Stimulated activated CD4-positive, alpha-beta T cell treated with anti-CD3 and anti-CD28 coated beads, Interleukin-15, amount 100 ng/mL, for 1 hour (primary cell): ENCODE measurements at places on chromosomes 3 and 15.

GRCh38 chr15:49989498-49989897 is 129.5 kb downstream of the ATP8B4 start:
- DNase-seq = no peak

GRCh38 chr15:27061739-27062138 is 90.8 kb downstream of the GABRG3 start:
- no peak for DNase-seq

DNA sequence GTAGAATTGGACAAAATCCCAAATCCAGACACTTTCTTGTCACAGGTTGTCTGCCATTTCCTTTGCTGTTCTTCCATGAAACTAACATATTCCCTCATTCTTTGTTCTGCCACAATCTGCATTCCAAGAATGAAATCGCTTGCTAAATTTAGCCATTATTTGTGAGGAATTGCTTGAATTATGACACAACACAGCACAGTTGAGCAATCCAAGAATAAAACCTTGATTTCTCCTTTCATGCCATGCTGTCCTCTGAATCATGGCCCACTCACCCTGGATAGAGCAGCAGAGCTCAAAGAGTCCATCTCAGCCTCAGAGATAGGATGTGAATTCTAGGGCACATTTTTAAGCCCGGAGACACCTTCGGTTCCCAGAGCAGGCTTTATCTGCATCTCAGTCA is 35.2 kb upstream of the GREM1 start:
- no peak for DNase-seq

DNA sequence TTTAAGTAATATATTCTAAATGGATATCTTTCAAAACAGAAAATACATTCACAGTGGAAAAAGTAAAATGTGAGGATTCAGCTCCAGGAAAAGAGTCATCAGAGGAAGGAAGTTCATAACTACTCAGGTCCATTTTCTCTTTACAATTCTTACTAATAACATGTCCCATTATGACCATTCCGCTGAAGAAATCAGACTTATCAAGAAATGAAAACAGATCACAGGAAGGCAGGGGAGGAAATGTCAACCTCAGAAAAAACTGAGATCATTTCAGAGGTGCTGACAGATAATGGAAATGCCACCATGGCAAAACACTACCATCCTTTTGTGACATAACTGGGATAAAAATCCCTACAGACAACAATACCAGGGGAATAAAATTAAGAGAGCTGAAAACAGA is 139.5 kb downstream of the MAGI1 start:
- no peak for DNase-seq

DNA sequence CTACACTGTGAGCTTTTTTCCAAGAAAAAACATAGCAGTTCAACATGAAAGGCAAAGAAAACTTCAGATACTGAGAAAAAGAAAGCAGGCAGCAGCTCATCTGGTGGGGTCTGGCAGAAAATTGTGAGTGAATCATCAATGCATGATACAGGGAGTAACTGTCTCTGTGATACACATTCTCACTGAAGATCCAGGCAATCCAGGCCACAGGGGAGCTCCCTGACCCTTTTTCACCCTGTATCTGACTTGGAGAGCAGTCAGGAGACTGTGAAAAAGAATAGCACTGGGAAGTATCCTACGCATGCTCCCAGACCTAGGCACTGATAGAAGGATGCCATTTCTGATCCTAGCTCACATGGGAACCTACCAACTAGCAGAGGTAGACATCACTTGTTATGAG is 269.8 kb downstream of the MBNL1 start:
- no peak for DNase-seq

- no peak for DNase-seq
These were observed 117.2 kb downstream of the IL20RB start for GRCh38 chr3:137075020-137075419.

GRCh38 chr3:152328841-152329240 is 60.1 kb downstream of the MBNL1 start:
- DNase-seq = no peak
